ENCODE measurements at places on chromosomes 3 and 15. TPM values are rescaled to one million over a fixed set of nuclear protein-coding genes. Genes with fewer than 3 reads are reported as not detected.

The FAM43A gene
- 13.1 TPM for total RNA-seq

The ZNF620 gene
- 1.0 TPM for total RNA-seq

The PLCL2 gene
- total RNA-seq: 20.5 TPM

The ZNF35 gene
- 8.8 TPM for total RNA-seq

The ZDHHC19 gene
- total RNA-seq: not detected
